ENCODE measurements at places on chromosomes 11 and 22.
A peak's percentile ranks its signal among the peaks of the same experiment; 100 is the strongest.

GRCh38 chr11:10878408-10879214 lies 20.8 kb upstream of the ZBED5 start:
- peak; percentile 60 for DNase-seq

DNA sequence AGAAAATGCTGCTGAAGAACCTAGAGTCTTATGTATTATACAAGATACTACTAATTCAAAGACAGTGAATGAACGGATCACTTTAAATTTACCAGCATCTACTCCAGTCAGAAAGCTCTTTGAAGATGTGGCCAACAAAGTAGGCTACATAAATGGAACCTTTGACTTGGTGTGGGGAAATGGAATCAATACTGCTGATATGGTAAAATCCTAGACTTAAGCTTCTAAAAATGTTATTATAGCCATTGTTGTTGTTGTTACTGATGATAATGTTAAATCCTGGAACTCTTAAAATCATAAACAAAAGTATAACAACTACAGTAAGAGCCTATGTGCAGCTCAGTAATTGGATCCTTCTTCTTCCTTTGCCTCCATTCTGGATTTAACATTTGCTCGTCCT lies 38.4 kb downstream of the USP47 start:
- no peak for DNase-seq

GRCh38 chr11:119776031-119776636 lies 47.1 kb upstream of the NECTIN1 start:
- DNase-seq, result no peak

DNA sequence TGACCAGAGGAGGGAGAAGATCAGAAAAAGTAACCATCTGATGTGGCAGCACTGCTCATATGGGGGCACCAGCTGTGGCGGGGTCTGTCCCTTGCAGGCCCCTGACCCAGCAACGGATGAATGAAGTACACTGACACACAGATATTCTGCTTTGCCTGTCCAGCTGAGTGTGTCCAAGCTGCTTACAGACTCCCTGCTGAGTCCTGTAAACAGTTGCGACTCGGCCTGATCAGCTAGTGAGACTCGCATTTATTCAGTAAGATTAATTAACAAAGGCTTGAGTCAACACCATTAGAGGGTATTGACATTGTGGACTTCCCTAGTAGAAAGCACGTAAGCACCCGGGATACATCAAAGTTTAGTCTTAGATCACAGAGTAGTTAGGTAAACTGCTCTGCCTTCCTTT lies 15.3 kb upstream of the OR10D3 start:
- no peak for DNase-seq

DNA sequence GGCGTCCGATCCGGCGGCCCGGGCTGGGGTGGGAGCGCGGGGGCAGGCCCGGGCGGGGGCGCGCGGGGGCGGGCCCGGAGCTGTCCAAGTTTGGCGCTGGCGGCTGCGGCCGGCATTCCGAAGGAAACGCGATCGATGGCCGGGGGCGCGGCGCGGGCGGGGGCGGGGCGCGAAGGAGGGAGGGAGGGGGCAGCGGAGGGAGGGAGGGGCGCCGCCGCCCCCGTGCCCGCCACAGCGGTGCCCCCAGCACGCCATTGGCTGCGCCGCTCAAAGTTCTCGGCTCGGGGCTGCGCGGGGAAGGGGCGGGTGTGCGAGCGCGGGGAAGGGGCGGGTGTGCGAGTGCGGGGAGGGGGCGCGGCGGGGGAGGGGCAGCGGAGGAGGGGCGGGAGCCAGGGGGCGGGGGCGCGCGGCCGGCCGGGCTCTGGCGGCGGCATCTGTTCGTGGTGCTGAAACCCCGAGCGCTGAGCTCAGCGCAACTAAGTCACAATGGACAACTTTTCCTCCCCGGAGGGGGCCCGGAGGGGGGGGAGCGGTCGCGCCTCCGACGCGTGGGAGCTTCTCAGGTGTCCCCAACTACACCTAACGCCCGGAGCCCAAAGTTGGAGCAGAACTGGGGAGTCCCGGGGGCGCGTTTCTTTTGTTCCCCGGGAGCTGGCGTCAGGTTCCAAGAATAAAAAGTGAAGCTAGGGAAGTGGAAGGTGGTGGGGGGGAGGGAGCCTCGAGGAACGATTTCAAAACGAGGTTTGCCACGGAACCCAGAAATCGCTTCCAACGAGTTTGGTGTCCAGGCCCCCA lies 2.2 kb downstream of the PHF21B start:
- no peak for DNase-seq

Data from activated CD4-positive, alpha-beta T cell treated with anti-CD3 and anti-CD28 coated beads, Interleukin-2, amount 50 U/mL, for 16 hours (primary cell).